ENCODE measurements at places on chromosomes 1 and 21. TPM values are rescaled to one million over a fixed set of nuclear protein-coding genes. Genes with fewer than 3 reads are reported as not detected.

The NR5A2 gene
- 1.6 TPM for polyA plus RNA-seq

The NPHS2 gene
- polyA plus RNA-seq = 0.04 TPM

- DNase-seq = no peak
Observed at GRCh38 chr1:1972976-1973715, 30.4 kb downstream of the CFAP74 start.

GRCh38 chr1:18283601-18284385, 176.2 kb downstream of the IGSF21 start:
- no peak for DNase-seq

- DNase-seq = no peak
Observed at GRCh38 chr1:180720753-180721152, 88.9 kb downstream of the XPR1 start.

- DNase-seq = no peak
Observed at GRCh38 chr1:111097356-111098099, 42.4 kb downstream of the DRAM2 start.
